Adrenal gland (tissue), 19 donors: ENCODE measurements at places on chromosomes 1 and 21. TPM values are rescaled to one million over a fixed set of nuclear protein-coding genes. Genes with fewer than 3 reads are reported as not detected.

Gene OR2L8
- total RNA-seq, result 0.67 TPM

Gene LORICRIN
- total RNA-seq, result not detected

Gene OPTC
- total RNA-seq, result not detected

Gene GBP5
- total RNA-seq, result 0.96 TPM

Gene C8B
- not detected for total RNA-seq

Gene KIF14
- total RNA-seq, result 1.0 TPM

Gene CA14
- total RNA-seq, result 0.78 TPM

DNA sequence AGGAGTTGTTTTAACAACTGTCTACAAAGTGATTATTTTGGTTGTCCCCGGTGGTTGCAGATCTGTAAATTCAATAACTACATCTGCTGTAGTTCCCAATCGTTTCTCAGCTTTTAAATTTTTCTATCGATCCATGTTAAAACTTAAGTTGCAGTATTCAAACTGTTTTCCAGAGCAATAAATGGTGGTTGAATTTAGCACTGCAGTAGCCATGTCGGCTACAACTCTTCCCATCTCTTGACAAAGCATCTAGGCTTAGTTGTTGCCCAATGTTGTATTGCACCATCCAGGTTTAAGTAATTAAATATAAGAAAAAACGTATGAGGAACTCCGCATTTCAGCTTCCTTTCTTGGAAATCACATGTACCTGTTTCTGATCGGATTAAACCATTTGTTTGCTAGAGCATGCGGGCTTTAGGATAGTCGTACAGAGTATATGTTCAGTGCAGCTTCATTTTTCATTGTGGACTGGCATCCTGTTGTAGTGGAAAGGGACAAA, 996 bp downstream of the CNIH4 start:
- peak overlapping the region; percentile 84 for H3K4me3 ChIP-seq
- no peaks in the 10 kb centered on the region for H3K27me3 ChIP-seq
- H3K4me1 ChIP-seq, result peaks cover 10% of the 10 kb centered on the region

- H3K4me1 ChIP-seq, result peaks cover 60% of the 10 kb centered on the region
- peak overlapping the region; percentile 87 for H3K27ac ChIP-seq
- no peaks in the 10 kb centered on the region for H3K36me3 ChIP-seq
- no peak for DNase-seq
- no peaks in the 10 kb centered on the region for H3K27me3 ChIP-seq
Observed at GRCh38 chr1:22290157-22290556, 147.3 kb upstream of the WNT4 start.

GRCh38 chr1:197850918-197851317, 51.5 kb upstream of the C1orf53 start:
- H3K27ac ChIP-seq, result no peak overlapping the region
- no peak overlapping the region for H3K4me3 ChIP-seq
- H3K27me3 ChIP-seq, result no peaks in the 10 kb centered on the region
- DNase-seq, result no peak
- no peaks in the 10 kb centered on the region for H3K4me1 ChIP-seq

DNA sequence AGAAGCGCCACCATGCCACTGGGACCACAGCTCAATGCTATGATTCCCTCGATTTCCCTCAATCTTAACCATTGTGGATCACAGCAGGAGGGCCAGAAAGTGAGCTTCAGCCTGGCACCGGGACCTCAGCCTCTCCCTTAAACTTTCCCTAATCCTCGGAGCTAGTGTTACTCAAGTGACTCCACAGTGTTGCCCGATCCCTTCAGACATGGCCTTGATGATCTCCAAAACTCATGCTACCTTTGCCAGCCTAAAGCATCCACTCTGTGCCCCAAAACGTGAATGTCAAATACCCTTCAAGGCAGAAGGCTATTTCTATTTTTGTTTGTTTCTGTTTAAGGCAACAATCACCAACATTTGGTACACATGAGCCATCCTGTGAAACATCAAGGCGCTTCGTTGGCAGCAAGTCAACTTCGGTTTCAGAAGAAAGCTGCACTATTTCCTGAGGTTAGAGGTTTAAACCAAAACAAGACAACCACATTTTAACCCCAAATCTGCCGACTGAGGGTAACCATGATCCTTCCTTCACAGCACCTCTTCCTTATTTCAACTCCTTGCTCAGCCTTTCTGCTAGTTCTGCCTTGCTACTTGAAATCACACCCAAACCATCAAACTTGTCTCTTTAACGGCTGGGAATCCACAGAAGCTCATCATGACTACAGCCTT, 94.4 kb upstream of the KRTAP19-8 start:
- no peaks in the 10 kb centered on the region for H3K4me1 ChIP-seq
- H3K36me3 ChIP-seq, result peaks cover 7% of the 10 kb centered on the region
- H3K27ac ChIP-seq, result no peak overlapping the region
- no peaks in the 10 kb centered on the region for H3K27me3 ChIP-seq
- DNase-seq, result no peak

DNA sequence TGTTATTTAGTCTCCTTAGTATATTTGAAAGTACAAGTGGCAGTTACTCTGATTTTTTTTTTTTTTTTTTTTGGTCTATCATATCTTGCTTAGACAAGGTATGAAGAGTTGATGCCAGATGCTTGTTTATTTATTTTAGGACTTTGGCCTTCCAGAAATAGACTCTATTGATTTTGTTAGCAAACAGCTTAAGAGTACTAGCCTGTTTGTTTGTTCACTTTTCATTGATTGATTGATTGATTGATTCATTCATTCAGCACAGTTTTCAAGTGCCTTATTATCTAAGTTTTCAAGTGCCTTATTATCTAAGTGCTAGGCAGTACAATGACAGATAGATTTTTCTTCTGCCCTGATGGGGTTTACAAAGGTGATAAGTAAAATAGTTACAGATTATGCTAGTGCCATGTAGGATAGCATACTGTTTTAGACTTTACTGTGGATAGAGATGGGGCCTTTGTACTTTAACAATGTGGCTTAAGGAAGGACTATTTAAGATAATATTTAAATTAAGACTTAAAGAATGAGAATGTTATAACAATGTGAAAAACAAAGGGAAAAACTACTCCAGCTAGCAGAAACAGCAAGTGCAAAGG, 50.5 kb downstream of the MTF2 start:
- H3K27ac ChIP-seq, result no peak overlapping the region
- no peaks in the 10 kb centered on the region for H3K36me3 ChIP-seq
- H3K4me1 ChIP-seq, result peaks cover 10% of the 10 kb centered on the region
- no peaks in the 10 kb centered on the region for H3K27me3 ChIP-seq
- no peak for DNase-seq
- H3K4me3 ChIP-seq, result no peak overlapping the region

GRCh38 chr1:154574716-154575115, 7.1 kb downstream of the CHRNB2 start:
- no peaks in the 10 kb centered on the region for H3K27me3 ChIP-seq
- no peak overlapping the region for H3K27ac ChIP-seq
- H3K4me1 ChIP-seq, result no peaks in the 10 kb centered on the region
- H3K36me3 ChIP-seq, result peaks cover 16% of the 10 kb centered on the region
- DNase-seq, result no peak

DNA sequence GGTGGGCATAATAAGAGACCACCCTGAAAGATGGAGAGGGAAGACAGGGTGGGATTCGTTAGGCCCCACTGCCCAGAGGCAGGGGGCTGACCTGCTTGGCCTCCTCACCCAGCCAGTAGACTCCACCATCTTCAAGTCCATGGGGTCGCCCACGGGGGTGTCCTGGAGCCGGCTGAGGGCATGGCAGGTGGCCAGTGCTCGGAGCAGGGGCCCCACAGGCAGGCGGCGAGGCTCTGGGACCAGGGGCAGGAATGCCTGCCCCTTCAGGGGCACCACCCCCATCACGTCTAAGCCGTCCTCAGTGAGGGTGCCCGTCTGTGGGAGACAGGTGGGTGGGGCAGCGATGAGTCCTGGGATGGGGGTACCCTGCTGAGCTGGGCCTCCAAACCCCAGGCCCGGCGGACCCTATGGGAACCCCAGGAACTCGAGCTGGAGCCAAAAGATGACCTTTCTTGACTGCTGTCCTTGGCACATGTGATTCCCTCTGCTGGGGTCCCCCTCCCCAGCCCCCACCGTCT, 13.2 kb upstream of the MFAP2 start:
- no peaks in the 10 kb centered on the region for H3K4me1 ChIP-seq
- H3K27ac ChIP-seq, result no peak overlapping the region
- no peaks in the 10 kb centered on the region for H3K27me3 ChIP-seq
- no peaks in the 10 kb centered on the region for H3K36me3 ChIP-seq
- no peak for DNase-seq
- no peak overlapping the region for H3K4me3 ChIP-seq

DNA sequence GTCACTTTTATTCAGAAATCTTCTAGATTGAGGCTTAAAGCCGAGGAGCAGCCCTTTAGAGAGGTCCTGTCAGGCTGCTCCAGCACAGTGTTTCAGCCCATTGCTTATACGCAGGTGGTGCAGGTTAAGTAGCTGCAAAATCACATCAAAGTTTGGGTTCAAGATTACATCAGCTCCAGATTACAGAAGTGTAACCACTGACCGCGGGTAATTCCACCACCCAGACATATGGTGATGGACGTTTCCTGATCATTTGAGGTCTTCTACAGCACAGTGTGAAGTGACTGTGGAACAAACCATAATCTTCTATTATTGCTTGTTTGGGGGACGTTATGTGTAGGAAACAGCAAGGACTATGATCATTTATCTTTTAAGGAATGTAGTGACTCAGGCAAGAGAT, 11.8 kb downstream of the C1orf115 start:
- no peak for DNase-seq
- H3K4me3 ChIP-seq, result no peak overlapping the region
- no peaks in the 10 kb centered on the region for H3K27me3 ChIP-seq
- no peaks in the 10 kb centered on the region for H3K36me3 ChIP-seq
- no peaks in the 10 kb centered on the region for H3K4me1 ChIP-seq
